Right renal cortex interstitium (tissue), 3 donors: ENCODE measurements at places on chromosomes 2 and 18. TPM values are rescaled to one million over a fixed set of nuclear protein-coding genes. Genes with fewer than 3 reads are reported as not detected.

DNA sequence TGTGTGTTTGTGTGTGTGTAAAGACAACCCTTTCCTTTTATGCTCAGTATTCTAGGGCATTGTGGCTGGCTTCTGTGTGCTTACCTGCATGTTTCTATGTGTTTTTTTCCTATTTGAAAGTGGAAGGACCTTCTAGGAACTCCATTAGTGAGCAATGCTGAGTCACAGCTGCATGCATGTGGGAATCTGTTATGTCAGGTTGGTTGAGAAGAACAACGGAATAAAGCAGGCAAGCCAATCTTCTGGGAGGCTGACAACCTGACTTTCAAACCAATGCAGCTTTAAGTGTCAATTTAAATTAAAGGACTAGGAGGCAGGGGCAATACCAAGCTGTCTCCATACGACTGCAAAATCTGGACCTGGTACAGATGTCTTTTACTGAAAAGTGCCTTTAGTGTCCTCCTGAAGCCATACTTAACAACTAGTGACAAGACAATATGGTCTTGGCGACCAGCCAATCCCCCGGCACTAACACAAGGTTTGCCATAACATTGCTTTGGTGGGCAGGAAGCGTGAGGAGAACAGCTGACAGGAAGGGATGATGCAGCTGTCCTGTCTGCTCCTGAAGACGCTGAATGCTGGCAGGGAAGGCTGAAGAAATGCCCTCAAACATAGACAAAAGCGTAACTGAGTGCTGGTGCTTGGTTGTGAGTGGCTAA is 514.7 kb upstream of the CDH7 start:
- no peak for DNase-seq

GRCh38 chr2:191995285-191995684 is 148.4 kb upstream of the CAVIN2 start:
- DNase-seq = no peak

Gene SLC16A14
- 8.2 TPM for polyA plus RNA-seq

- DNase-seq = no peak
These were observed 61.4 kb downstream of the MTCL1 start for GRCh38 chr18:8766559-8767293.

GRCh38 chr2:237639836-237640220 is 12.4 kb downstream of the LRRFIP1 start:
- no peak for DNase-seq

DNA sequence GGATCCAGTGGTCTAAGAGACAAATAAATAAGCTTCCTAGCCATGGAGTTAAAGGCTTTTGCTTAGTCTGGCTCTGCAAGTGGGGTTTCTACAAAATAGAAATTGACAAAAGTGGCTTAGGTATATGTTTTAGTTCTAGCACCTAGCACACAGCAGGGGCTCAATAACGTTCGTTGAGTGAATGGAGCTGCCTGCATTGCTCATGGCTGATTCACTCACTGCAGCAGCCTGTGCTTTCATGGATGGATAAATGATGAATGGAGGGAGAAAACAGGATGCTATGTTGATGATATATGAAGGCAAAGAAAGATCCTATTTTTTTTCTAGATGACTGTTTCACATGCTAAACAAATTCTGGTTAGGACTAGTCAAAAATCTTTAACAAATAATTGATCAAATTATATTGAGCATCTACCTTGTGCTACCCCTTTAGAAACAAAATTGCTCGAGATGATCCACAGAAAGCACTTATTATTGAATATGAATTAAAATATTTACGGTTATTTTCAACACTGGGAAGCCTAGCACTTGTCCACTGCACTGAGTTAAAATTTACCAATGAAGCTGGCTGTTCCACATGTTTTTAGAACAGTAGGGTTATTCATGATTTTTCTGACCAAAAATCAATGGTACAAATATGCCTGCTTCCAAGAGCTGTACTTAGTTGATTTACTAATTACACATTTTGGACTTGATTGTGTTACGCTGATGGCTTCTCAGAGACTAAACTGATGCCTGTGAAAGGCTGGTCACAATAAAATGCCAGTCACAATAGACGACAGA is 39.6 kb downstream of the HDHD2 start:
- no peak for DNase-seq

GRCh38 chr18:69216321-69216720 is 184.4 kb upstream of the DOK6 start:
- DNase-seq = no peak

GRCh38 chr18:45004546-45005080 is 323.9 kb downstream of the SETBP1 start:
- no peak for DNase-seq

Gene IL36A
- polyA plus RNA-seq = not detected

Gene LRP2
- 162 TPM for polyA plus RNA-seq

- no peak for DNase-seq
These were observed 12.8 kb upstream of the SFTPB start for GRCh38 chr2:85680707-85681371.

DNA sequence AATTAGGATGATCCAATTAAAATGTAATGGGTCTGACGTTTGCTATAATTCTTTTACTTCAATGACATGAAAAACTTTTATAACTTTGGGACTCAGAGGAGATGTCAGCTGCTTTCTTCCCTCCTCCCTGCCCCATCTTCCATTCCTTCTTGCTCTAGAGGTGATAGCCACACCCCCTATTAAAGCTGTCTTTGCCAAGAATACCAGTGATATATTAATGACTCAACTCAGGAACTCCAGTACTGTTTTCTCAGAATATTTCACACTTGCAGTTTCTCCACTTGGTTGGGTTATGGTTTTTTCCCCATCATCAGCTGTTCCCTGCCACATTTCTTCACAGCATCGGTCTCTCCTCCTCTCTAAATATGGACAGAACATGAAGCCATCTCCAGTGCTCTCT is 184.0 kb downstream of the KCNE4 start:
- no peak for DNase-seq

Gene RND3
- 51.5 TPM for polyA plus RNA-seq
